Endothelial cell of umbilical vein (primary cell): ENCODE measurements at places on chromosomes 1 and 21. TPM values are rescaled to one million over a fixed set of nuclear protein-coding genes. Genes with fewer than 3 reads are reported as not detected.

Gene KCNA2
- polyA plus RNA-seq: not detected in 2 replicates

GRCh38 chr1:185654199-185654951, 79.8 kb upstream of the HMCN1 start:
- DNase-seq: peak; percentile 21

DNA sequence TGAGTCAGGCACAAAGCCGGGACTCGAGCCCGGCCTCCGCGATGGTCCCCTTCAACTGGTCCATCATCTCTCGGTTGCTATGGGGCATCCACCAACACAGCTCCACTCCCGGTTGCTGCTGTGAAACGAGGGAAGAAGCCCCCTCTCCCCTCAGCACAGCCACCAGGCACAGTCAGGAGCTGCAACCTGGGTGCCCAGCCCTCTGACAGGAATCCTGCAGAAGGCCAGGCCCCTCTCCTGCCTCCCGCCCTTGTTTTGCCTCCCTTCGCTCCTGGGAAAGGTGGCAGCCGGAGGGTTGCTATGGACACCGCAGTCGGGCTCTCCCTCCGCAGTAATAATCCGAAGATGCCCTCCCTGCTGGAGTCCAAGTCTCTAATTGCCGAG, 8.9 kb upstream of the KCNN3 start:
- DNase-seq: no peak

DNA sequence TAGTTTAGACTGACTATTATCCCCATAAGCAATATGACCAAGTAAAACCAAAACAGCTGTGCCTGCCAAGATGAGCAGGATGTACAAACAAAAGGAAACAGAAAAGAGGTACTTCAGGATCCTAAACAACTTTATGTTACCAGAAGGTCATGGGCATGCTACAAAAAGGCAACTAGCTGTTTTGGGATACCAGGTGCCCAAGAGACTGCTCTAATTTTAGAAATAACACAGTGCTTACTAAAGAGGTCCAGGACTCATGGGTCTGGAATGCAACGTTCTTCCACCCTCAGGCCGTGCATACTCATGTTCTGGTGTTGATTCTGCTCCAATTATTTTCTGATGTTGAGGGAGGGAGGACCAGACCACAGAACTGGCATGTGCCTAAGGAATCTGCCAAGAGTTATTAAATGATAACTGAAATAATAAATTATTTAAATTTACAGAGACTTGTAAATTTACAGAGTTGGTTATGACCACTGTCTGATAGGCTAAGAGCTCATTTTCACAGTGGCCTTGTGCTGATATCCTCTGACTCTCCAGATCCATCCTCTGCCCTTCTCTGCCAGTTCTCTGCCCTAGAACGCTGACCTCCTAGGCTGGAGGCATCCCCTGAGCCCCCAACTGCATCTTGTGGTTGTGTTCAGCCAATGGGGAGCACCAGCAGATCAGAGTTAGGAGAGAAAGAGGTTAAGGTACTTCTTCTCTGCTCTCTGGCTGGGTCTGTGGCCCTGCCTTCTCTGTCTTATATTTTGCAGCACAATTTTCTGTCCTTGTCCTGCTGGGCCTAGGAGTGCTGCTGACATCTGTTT, 37.7 kb upstream of the BCL10 start:
- peak; percentile 87 for DNase-seq

- DNase-seq: no peak
Measured at GRCh38 chr1:205444931-205445645, 10.8 kb downstream of the BLACAT1 start.

DNA sequence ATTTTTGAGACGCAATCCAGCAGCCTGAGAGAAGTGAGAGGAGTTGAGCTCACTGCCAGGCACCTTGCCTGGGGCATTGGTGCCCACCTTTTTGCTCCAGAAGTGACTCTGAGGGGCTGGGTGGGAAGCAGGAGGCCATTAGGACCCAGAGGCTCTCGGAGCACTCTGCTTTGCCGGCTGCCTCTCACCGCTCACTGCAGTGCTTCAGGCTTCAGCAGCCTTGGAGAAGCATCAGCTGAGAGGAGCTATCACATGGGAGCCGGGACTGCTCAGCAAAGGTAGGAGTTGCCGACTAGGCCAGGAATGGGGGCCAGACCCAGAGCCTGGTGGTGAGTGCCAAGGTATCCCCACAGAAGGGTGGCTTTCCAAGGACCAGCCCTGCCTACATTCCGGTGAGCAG, at the start of gene GPR61:
Gene GPR61, plus strand, starts transcription at position 197 of the 400 bp plus-strand sequence. CDS start 3,151 bp downstream, outside the sequence.
- no peak for DNase-seq

DNA sequence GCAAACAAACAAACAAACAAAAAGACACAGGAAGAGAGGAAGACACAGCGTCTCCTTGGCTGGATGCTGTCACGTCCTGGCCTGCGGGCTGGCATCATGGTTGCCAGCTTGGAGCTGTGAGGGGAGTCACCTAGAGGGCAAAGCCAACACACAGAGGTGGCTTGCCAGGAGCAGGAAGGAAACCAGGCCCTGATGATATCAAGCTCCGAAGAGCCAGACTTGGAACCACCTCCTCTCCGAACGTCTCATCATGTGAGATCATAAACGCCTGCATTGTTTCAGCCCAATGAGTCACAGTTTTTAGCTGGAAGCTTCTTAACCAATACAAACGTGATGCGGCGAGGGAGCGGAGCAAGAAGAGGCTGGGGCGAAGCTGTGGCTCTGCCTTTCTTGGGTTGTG, 8.7 kb downstream of the PLA2G2D start:
- DNase-seq: peak; percentile 71

DNA sequence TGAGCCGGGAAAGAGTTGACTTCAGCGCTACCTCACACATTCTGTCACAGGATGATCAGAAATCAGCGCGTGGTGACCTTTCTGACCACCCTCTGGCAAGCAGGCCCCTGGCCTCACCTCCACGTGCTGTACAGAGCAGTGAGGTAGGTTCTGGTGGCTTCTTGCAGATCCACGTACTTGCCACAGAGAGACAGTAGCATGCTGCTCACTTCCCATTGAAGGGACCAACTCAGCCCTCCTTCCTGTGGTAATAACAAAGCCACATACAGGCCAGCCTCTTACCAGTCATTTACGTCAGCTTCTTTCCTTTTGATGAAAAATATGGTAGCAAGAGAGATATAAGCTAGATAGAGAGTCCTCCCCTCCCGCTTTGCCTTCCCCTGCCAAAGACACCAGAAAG, 200.7 kb downstream of the CHRM3 start:
- DNase-seq: no peak
